ENCODE measurements at places on chromosomes 11 and 22. TPM values are rescaled to one million over a fixed set of nuclear protein-coding genes. Genes with fewer than 3 reads are reported as not detected.

Gene CD44
- 176 TPM for total RNA-seq

Gene CRYAB
- total RNA-seq: 770 TPM

GRCh38 chr11:36729825-36730224 lies 131.8 kb upstream of the RAG2 start:
- DNase-seq: no peak

Gene VPS51
- 72.8 TPM for total RNA-seq

DNA sequence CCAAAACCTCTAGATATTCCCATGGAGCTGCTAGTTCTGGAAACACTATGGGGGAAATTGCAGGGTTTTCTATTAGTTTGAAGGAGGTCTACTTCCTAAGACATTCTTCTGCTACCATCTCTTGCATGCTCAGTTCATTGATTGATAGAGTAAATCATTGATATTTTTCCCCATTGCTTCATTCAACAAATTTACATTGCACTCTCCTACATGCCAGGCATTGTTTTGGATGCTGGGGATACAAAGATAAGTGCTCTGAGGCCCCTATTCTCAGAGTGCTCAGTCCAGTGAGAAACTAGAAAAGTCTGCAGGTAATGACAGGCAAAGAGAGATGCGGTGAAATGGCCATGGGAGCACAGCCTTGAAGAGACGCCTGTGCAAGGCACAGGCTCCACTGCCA lies 313.1 kb downstream of the KIRREL3 start:
- no peak for DNase-seq

Gene UBQLN3
- total RNA-seq: 0.13 TPM

DNA sequence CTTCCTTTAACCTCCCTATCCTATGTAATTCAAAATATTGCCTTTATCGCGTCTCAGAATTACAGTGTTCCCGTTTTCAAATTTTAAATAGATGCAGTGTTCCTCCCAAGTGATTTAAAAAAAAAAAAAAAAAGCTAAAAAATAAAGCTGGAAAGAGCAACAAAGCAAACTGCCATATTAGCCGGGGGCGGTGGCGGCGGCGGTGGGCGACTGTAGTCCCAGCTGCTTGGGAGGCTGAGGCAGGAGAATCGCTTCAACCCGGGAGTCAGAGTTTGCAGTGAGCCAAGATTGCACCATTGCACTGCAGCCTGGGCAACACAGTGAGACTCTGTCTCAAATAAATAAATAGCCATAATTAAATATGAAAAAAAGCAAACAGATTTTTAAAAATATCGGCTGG lies 5.5 kb upstream of the AGBL2 start:
- DNase-seq: no peak

- DNase-seq: no peak
Measured at GRCh38 chr11:20647976-20648565, 21.3 kb upstream of the NELL1 start.

Gene MYO7A
- not detected for total RNA-seq

DNA sequence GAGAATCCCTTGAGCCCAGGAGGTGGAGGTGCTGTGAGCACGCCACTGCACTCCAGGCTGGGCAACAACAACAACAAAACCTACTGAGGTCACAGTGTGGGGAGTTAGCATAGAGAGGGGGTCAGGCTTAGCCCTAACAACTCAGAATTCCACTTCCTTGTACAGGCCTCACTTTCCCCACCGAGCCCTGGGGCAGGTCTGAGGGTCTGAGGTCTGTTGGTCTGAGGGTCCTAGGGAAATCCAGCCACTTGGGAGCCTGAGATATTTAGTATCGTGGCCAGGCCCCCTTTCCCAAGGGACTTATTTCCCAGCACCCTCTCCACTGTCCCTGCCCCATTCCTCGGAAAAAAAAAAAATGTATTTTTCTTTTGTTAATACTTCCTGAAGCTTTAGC lies 34.8 kb upstream of the HORMAD2 start:
- no peak for DNase-seq

GRCh38 chr11:59854871-59855270 lies 9.6 kb upstream of the CBLIF start:
- no peak for DNase-seq

Gene FGF4
- total RNA-seq: not detected

DNA sequence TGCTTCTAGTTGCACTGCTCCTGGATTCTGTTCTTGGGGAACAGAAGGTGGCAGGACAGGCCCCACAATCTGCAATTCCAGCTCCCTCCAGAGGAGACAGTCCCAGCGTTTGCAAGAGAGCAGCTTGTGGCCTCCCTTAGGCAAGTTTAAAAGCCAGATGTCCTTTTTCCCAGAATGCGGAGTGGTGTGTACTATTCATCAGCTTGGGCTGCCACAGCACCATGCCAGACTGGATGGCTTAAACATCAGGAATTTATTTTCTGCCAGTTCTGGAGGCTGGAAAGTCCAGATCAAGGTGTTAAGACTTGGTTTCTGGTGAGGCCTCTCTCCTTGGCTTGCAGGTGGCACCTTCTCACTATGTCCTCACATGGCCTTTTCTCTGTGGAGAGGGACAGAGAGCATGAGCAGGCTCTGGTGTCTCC lies 11.7 kb downstream of the MIAT start:
- no peak for DNase-seq

DNA sequence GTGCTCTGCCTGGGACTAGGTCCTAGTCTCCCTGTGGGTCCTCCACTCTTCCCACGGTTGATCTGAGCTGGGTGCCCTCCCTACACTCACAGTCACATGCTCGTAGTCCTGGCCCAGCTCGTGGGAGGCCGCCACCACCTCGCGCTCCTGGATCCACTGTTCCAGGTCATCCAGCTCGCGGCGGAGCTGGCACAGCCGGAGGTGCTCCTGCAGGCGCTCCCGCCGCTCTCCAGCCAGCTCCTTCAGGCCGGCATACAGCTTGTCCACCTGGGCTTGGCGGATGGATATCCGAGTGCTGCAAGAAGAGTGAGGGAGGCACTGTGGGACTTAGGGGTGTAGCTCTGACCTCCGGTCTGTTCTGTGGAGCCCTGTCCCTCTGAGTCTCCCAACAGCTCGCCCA lies 14.8 kb upstream of the RBM4B start:
- peak; percentile 85 for DNase-seq

Data from chondrocyte (in vitro differentiated cells).